ENCODE measurements at places on chromosomes 6 and 20.

DNA sequence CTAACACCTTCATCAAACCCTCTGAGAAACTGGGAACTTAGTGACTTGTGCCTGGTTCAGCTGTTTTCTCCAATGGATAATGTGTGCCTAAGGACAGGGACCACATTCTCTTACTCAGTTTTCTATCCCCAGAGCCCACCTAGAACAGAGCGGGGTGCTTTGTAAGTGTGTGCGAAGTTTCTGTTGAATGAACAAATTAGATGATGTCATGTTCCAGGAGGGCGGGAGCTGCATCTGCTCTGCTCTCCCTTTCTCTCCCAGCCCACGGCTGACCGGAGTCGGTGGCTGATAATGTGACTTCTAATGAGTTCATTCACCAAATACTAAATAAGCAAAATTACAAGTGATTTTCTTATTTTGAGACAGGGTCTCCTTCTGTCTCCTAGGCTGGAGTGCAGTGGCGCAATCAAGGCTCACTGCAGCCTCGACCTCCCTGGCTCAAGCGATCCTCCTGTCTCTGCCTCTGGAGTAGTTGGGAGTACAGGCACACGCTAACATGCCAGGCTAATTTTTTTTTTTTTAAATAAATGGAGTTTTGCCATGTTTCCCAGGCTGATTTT, 60.7 kb upstream of the FNDC1 start:
- DNase-seq: no peak

- DNase-seq: peak; percentile 100
These were observed 183.0 kb downstream of the THBS2 start for GRCh38 chr6:169070506-169071176.

- no peak for DNase-seq
These were observed 37.9 kb upstream of the PCMTD2 start for GRCh38 chr20:64217539-64218221.

- no peak for DNase-seq
These were observed 388.5 kb downstream of the CDKAL1 start for GRCh38 chr6:20922743-20923142.

GRCh38 chr6:82786248-82786647, 279.4 kb downstream of the UBE3D start:
- no peak for DNase-seq

GRCh38 chr20:14197097-14197496, 140.3 kb downstream of the FLRT3 start:
- DNase-seq: peak; percentile 60

GRCh38 chr6:96755096-96755495, 82.2 kb downstream of the GPR63 start:
- DNase-seq: no peak

GRCh38 chr6:73051147-73051546, 174.1 kb downstream of the KHDC1L start:
- no peak for DNase-seq

DNA sequence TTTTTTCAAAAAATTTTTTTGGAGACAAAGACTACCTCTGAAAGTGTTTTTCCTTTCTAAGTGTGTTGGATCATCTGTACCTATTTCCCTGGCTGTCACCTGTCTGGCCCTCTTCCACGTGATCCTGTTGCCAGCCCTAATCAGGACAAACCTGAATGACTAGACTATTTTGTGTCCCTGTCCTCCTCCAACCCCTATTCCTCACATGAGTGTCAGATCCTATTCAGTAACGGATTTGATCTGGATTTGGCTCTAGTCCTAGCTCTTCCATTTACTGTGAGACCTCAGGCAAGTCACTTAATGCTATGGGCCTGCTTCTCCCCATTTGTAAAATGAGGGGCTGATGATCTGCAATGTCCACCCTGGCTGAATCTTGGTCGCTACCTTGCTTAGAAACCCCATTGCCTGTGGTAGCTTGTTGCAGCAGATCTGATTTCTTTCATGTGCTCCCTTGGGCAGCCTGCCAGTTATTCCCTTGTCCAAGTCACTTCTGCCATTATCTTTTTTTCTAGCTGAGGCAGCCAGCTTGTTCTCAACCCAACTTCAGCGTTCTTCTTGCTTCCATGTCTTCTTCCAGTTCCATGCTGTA, 4.8 kb downstream of the PHF20 start:
- DNase-seq: no peak

DNA sequence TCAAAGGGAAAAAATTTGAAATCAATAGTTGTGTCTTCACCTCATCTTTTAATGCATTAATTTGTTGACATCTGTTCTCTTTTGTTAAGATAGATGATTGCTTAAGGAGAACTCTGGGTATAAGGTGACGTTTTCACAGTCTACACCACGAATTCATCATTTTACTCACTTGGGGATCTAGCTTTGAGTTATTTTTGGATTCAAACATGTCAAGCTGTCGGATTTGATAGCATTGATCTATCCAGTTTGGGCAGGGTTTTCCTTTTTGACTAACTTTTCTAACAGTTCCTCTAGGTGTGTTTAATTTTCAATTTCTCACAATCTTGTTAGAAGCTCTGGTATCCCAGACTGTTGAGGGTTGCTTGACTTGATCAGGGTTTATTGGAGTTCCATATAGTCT, 49.6 kb downstream of the HECA start:
- no peak for DNase-seq

DNA sequence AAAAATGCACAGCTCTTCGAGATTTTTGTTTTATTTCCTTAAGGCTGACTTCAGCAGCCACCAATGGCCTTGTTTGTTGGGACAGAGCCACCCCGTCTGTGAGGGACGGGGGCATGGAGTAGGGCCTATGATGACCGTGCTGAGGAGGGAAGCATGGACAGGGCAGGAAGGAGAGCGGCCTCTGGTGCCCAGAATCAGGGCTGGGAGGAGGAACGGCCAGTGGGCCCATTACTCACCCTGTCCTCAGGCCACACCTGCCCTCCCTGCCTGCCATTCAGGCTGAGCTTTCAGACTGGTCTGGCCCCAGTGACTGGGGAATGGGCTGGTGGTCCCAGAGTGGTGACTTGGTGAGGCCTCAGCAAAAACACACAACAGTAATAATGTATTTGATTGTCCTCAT, 104.4 kb downstream of the SMOC2 start:
- no peak for DNase-seq

GRCh38 chr6:11522812-11523605, 14.5 kb upstream of the TMEM170B start:
- DNase-seq: no peak

DNA sequence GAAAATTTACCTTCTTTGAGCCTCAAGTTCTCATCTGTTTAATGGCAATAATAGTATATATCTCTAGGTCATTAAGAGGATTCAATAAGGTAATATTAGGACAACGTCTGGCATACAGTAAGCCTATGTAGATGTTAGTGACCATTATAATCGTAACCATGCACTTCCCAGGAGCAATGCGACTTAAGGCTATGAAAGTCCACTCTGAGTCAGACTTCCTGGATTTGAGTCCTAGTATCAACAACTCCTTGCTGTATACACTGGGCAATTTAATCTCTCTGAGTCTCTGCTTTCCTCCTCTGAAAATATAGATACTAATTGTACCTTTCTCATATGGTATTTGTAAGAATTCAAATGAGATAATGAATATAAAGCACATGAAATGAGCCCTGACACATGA, 168.1 kb upstream of the HDDC2 start:
- no peak for DNase-seq

- peak; percentile 22 for DNase-seq
These were observed 610.3 kb downstream of the RNF144B start for GRCh38 chr6:18997375-18997826.

DNA sequence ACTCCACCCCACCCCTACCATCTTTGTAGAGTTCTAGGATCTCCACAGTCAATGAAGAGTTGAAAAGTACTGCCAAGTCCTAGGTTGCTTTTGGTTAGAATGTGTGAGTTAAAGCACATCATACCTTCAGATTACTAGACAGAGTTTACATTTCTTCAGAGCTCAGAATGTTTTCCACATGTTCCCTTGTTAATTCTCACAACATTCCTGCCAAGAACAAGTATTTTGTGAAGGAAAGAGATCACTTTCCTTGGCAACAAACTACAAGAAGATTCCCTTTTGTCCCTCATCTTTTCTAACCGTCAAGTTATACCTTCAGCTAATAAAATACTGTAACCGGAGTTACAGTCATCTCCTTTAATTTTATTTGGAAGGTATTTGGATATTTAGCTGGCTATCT, 266.8 kb downstream of the ZFAND3 start:
- DNase-seq: no peak

GRCh38 chr6:166658792-166659150, 31.7 kb upstream of the RPS6KA2 start:
- DNase-seq: no peak

- peak; percentile 20 for DNase-seq
These were observed 107.0 kb downstream of the POPDC3 start for GRCh38 chr6:105072798-105073199.

GRCh38 chr6:50821441-50822077, 2.9 kb downstream of the TFAP2B start:
- DNase-seq: no peak

- no peak for DNase-seq
These were observed 162.4 kb downstream of the FRK start for GRCh38 chr6:115898246-115898645.

GRCh38 chr6:34125939-34126338, 19.9 kb downstream of the GRM4 start:
- DNase-seq: no peak

DNA sequence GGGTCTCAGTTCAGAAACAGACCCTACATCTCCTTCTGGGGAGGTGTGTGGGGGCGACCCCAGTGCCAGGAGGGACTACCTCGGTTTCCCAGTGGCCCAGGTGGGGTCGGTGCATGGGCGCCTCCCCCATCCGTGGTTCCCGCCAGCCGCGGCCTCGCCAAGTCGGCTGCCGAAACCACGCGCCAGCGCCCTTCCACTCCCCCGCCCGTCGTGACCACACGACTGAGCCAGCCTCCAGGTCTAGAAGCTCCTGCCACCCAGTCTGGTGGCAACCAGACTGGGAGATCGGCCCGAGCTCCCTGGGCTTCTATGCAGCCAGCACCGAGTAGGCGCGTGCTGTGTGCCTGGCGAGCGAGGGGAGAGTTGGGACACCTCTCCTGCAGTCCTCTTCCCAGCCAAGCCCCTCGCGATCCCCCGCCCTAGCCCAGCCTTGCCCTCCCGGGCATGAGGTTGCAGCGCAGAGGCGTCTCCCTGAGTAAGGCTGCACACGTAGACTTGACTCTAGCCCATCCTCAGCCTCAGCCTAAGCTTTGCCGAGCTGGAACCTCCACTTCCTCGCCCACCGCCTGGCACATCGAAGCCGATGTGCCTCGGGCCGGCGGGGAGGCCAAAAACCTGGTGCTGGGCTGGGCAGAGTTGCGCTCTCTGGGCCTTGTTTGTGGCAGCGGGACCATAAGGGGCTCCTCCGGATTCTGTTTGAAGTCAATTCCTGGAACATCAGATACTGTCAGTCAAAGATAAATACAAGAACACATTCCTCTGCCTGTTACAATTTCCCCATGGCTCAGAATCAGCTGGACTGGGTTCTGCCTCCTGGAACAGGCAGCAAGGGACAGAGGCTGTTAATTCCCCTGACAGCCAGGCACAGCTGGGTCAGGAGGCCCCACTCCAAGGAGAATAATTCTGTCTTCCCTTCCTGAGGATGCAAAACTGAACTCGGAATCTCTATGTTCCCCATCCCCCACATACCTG, 1.5 kb upstream of the CPNE5 start:
- no peak for DNase-seq

DNA sequence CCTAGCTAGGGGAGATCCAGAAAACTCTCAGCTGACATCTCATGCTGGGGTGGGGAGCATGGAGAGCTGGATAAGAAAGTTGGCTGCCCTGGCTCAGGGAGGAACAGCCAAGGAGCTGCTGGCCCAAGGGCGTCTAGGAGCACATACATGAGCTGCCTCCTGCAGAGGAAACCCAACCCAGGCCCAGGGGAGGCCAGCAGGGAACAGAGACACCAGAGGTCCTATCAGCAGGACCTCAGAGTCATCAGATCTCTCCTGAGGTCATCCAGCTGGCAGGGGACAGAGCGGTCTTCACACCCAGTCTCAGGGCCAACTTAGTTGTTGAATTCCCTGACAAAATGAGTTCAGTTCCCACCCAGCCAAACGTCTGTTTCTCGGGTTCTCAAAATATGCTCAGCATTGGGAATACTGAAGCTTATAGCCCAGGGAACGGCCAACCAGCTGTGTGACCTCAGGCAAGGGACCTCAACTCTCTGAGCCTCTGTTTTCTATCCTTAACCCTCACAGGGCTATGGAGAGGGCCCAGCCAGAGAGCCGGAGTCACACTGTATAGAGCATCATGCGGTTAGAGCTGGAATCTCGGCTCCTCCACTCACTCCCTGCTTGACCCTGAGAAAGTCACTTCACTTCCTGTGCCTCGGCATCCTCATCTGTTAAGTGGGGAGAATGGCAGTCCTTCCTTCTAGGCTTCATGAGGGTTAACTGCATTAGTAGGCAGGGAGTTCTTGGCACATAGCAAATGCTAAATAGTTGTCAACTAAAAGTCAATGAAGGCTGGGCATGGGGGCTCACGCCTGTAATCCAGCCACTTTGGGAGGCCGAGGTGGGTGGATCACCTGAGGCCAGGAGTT, 13.8 kb downstream of the ADA start:
- DNase-seq: no peak

GRCh38 chr6:8075185-8075584, 11.0 kb upstream of the BLOC1S5 start:
- no peak for DNase-seq

DNA sequence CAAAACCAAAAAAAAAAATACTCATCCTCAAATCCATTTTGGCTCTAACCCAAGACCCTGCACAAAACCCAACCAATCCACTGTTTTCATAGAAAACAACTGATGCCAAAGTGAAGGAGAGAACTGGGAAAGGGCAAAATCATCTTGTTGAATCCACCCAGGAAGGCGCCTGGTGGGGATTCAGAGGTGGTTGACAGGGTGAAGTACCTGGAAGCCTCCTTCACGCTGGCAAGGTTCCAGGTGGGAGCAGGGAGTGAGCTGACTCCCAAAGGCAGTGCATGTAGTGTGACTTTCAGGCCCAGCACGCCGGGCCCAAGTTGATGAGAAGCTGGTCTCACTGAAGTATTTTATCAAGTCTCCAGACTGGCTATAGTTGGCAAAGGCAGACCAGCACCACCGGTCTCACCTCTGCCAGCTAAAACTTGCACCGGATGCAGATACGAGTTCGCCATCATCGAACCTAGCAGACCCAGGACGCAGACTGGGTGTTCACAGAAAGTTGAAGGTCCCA, 16.5 kb downstream of the PPP1R10 start:
- DNase-seq: no peak

GRCh38 chr6:35142588-35143569, 1.7 kb upstream of the TCP11 start:
- peak; percentile 48 for DNase-seq

DNA sequence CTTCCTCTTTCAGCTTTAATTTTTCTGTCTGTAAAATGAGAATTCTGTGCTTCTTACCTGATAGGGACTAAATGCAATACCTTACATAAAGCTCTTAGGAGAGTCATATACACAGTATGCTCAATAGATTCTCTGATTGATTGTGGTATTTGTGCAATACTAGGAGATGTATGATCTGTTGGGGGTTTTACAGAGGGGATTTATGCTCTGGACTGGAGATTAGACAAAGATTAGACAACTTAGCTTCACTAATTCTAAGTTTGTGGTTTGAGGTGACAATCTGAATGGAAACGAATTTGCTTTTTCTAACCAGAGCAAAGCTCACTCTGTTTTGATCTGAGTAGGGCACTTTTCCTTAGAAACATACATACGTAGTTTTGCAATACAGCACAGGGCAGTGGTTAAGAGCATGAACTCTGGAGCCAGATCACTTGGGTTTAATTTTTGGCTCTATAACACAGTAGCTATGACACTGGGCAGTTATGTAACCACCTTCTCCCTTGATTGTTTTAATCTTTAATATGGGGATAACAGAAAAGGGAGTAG, 126.2 kb downstream of the RNF144B start:
- DNase-seq: no peak
